ENCODE measurements at places on chromosomes 3 and 15.
A peak's percentile ranks its signal among the peaks of the same experiment; 100 is the strongest.

GRCh38 chr3:125061170-125061569 lies 5.4 kb upstream of the HEG1 start:
- DNase-seq, result no peak

DNA sequence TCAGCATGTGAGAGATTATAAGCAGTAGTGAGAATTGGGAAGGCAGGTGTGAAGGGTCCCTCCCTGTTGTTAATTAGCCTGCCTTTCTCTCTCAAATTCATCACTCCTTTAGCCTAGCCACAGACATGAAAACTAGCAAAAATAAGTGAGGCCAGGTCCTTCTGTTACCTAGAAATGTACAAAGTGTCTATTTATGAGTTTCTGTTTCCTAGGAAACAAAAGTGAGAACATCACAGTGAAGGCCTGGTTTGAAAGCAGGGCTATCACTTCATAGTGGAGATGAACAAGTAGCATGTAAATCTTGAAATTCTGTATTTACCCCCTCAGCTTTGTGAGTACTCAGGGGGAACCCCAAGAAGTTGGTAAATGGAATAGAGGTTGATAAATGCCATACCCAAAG lies 78.2 kb upstream of the UMPS start:
- no peak for DNase-seq

DNA sequence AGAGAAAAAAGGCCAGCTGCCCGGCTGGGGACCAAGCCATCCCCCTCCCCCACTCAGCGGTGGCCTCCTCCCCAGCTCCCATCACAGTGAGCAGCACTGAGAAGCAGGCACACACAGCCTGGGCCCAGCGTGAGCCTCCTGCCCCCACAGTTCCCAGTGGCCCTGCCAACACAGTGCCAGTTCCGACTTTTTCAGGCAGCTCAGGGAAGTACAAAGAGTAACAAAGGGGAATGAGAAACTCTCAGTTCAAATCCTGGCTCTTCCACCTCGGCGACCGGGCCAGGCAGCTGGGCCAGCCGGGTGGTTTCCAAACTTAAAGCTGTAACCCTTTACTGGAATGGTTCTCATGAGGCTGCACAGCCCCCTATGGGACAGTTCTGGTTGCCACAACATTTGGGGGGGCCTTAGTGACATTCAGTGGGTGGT lies 18.5 kb downstream of the TNK2 start:
- DNase-seq, result no peak

DNA sequence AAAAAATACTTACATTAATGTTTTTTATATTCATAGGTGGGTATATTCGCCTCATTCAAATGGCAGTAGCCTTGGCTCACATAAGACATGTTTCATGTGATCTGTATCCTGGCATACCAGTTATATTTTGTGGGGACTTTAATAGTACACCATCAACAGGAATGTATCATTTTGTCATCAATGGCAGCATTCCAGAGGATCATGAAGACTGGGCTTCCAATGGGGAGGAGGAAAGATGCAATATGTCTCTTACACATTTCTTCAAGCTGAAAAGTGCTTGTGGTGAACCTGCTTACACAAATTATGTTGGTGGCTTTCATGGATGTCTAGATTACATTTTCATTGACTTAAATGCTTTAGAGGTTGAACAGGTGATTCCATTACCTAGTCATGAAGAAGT lies 3.5 kb downstream of the PDE12 start:
- no peak for DNase-seq

- no peak for DNase-seq
These were observed 1.1 kb upstream of the SETD5 start for GRCh38 chr3:9396301-9396631.

- no peak for DNase-seq
These were observed 8.8 kb downstream of the CAPN3 start for GRCh38 chr15:42368096-42368495.

DNA sequence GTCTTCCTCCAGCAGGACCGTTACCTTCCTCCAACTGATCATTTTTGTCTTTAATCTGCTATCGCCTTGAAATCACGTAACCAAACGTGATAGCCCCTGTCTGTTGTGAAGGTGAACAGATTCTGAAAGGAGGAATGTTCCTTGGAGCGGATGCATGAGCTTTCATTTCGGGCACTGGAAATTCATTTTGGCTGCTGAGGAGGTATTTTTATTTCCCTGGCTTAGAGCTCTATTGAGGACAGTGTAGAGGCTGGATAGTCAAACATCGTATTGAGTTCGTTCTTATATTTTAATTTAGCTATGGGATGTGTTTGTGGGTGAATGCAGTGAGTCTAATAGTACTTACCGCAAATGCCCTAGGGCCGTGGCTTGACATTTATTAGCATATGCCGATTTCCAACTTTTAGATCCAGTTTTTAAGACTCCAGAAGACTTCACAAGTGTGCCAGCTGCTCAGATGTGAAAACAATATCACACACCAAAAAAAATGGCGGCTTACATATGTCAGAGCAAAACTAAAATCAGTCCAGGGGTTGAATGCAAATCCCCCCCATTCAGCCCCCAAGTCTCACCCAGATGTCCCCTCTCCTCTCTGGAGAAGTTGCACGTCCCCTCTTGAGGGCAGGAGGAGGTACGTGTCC lies 22.1 kb downstream of the CPN2 start:
- DNase-seq, result no peak

DNA sequence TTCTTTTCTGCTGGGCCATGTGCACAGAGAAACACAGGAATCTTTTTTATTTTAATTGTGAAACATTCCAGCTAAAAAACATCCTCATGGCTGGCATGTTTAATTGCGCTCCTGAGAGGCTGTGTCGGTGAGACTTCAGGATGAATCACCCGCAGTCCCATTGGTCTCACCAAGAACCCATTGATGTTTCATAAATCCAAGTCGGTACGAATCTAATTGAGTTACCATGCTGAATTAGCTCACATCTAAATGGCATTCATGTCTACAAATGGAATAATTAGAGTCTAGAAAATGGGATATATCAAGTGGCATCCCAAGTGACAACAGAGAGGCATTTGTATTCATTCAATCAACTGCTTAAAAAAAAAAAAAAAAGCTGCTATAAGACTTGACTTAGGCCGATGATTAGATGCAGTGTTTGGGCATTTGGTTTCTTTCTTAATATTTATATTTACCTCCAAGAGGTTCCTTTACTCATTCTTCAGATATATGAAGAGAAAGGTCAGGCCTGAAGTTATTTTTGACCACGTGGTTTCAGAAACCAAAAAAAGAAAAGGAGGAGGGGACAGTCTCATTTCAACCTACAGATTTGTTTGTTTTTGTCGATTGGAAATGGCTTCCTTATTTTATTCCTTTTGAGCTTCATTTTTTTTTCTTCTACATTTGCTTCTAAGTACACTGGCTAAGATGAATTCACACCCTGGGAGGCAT lies 79.1 kb upstream of the FOXB1 start:
- no peak for DNase-seq

DNA sequence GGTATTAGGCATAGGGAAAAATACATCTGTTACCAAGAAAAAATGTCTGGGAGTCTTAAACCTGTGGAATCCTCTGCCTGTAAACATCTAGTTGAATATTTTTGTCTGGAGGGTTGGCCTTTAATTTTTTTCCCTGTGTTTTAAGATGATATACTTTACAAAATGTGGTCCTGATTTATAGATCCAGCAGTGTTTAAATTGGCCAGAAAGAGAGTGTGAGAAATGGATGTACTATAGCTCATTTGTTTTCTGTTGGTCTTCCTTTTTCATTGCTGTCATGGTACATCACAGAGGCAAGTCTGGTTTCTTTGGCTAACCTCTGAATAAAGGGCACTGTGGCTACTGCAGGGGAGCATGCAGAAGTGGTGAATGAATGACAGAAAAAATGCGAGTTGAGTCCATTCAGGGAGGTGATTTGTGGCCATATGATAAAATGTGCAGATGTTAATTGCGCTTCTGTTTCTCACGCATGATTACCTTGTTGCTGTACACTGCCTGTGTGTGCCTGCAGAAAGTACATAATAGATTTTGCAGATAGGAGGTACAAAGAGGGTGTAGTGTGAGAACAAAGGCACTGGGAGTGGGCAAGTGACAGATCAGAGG lies 150.0 kb downstream of the NFKBIZ start:
- peak; percentile 4 for DNase-seq

DNA sequence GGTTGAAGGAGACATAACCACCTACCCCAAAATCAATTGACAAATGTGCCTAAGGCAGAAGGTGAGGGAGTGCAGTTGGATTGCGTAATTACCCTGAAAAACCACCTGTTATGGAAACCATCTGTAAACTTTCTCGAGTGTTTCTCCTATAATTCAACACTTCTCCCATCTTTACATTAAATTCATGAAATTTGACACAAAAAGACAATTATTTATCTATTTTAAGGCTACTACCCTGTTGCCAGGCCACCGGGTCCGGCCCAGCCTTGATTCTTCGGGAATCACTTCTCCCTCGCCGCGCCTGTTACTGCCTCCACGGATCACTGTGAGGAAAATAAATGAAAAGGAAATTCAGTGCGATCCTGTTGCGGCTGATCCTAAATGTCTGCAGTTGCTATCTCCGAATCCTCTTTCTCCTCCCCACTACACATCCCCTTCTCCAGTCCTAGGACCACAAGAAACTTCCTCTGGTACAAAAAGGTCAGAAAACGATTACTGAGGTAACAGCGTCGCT lies 646 bp downstream of the IQCB1 start:
- peak; percentile 8 for DNase-seq

GRCh38 chr3:16670191-16670590 lies 65.0 kb upstream of the DAZL start:
- no peak for DNase-seq

DNA sequence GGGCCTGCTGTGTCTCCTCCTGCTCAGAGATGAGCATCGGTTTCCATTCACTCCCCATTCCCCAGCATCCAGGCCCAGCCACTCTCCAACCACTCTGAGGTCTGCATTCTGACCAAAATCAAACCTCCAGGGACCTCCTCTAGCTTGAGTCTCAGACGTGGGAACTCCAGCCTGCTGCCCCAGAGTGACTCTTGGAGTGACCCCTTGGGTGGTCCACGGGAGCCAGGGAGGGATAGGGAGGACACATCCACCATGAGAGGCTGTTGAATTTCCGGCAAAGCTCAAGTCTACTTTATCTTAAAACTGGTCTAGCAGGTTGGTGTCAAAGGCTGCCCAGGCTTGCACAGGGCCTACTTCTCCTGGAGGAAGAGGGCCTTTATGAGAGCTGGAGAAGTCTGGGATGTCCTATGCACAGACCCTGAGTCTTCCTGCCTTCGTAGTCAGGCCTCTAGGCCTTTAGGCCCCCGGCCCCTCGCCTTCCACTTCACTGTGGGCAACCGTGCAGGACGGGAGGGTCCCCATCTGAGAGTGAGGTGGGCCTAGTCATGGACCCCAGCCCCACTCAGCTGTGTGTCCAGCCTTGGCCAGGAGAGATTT lies 8.9 kb downstream of the CISH start:
- no peak for DNase-seq

DNA sequence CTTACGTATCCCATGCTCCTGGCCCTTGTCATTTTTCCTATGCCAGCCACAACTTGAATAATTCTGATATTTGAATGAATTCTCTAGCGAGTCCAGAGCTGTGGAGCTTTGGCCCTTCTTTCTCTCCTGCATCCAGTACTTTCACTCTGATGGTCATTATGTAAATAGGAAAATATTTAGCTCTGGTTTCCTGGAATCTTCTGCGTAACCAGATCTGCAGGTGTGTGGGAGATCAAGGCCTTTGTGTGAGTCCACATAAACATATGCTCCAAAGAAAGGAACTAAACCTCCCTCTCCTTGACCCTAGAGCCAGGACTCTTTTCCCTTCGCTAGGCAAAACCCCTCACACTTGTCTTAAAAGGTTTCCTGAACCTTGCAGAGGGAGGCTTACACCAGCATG lies 132.5 kb upstream of the THBS1 start:
- no peak for DNase-seq

GRCh38 chr3:47782446-47783308 lies 984 bp upstream of the SMARCC1 start:
- DNase-seq, result peak; percentile 26

DNA sequence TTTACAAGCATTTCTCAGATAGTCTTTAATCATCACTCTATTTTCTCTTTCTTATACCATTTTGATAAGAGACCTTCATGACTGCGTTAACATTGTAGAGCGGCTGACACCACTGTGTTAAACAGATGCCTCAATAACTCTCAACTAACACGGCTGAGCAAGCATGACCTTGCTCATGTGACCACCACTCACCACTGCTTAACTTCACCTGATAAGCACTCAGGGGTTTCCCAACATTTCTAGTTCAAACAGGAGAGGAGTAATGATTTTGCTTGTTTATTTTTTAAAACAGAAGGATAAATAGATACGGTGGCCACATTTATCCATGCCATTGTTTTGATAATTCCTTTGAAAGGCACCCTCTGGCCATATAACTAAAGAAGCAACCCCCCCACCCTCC lies 37.7 kb upstream of the TMEM45A start:
- DNase-seq, result peak; percentile 17

GRCh38 chr3:195768414-195768813 lies 43.3 kb downstream of the MUC4 start:
- no peak for DNase-seq

- DNase-seq, result no peak
These were observed 93.7 kb downstream of the RAD18 start for GRCh38 chr3:8869613-8870012.

DNA sequence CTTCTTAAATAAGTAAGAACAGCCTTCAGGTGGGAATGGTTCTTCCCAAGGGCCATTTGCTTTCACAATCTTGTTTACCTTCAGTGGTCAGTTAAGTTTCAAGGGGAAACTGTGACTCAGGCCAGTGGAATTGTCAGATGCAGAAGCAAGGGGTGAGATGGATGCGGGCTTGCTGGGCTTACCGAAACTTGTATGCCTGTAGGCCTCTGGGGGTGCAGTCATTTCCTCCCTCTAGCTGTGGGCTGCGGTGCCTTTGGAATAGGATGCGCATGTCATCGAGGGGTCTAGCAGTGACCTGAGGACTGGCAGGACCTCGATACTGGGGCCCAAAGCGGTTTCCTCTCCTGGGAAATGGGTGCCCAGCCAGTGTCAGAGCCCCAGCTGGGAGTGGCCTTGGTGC lies 121.6 kb downstream of the EEFSEC start:
- DNase-seq, result no peak

DNA sequence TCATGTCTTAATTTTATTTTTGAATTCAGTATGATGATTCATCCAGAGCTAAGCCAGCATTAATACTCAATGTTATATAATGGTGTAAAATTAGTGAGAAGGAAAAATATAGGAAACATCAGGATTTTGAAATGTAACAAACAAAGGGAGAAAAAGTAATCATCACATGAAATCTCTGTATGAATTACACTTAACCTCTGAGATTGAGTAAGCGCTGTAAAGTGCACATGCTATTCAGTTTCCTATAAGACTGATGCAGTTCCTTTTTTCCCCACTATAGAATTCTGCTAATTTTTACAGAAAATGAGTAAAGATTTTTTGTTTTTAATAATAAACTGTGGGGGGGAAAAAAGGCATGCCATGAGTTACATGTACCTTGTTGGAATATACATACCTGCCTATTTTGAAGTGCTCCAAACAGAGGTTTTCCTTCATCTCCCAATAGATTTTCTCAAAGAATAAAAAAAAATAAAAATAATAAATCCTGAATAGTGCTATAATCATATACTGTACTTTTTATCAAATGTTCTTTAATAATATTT lies 64.0 kb upstream of the TTBK2 start:
- no peak for DNase-seq

Data from renal pelvis (tissue), 12 donors.